ENCODE measurements at places on chromosomes 1 and 21. TPM values are rescaled to one million over a fixed set of nuclear protein-coding genes. Genes with fewer than 3 reads are reported as not detected.

Gene LIPI
- not detected for total RNA-seq

Gene FAM72D
- 12.9 TPM for total RNA-seq

Gene KRTAP13-2
- total RNA-seq = not detected

Gene SFN
- 14.3 TPM for total RNA-seq

Gene SLC39A1
- total RNA-seq = 204 TPM
